ENCODE measurements at places on chromosomes 2 and 18. TPM values are rescaled to one million over a fixed set of nuclear protein-coding genes. Genes with fewer than 3 reads are reported as not detected.

Gene TRIM43
- not detected for polyA plus RNA-seq

Gene LAMA3
- polyA plus RNA-seq = 4.0 TPM

Gene FAM124B
- polyA plus RNA-seq = not detected

Gene YES1
- polyA plus RNA-seq = 2.4 TPM

Gene UGT1A1
- not detected for polyA plus RNA-seq

Gene MYO3B
- polyA plus RNA-seq = 2.2 TPM

Gene FTCDNL1
- polyA plus RNA-seq = 3.0 TPM

Gene TMEM198
- polyA plus RNA-seq = 0.69 TPM

Gene TUBA3D
- polyA plus RNA-seq = 0.37 TPM

Gene EFR3B
- polyA plus RNA-seq = 1.0 TPM

Gene ABCG5
- not detected for polyA plus RNA-seq

Gene ERBB4
- not detected for polyA plus RNA-seq

Gene CREG2
- polyA plus RNA-seq = not detected

Gene TNFRSF11A
- 0.35 TPM for polyA plus RNA-seq

Gene DQX1
- 2.1 TPM for polyA plus RNA-seq

Gene NT5C1B
- 0.41 TPM for polyA plus RNA-seq

Gene HMSD
- 52.9 TPM for polyA plus RNA-seq

All from GM12878 (cell line).